ENCODE measurements at places on chromosomes 1 and 21.

DNA sequence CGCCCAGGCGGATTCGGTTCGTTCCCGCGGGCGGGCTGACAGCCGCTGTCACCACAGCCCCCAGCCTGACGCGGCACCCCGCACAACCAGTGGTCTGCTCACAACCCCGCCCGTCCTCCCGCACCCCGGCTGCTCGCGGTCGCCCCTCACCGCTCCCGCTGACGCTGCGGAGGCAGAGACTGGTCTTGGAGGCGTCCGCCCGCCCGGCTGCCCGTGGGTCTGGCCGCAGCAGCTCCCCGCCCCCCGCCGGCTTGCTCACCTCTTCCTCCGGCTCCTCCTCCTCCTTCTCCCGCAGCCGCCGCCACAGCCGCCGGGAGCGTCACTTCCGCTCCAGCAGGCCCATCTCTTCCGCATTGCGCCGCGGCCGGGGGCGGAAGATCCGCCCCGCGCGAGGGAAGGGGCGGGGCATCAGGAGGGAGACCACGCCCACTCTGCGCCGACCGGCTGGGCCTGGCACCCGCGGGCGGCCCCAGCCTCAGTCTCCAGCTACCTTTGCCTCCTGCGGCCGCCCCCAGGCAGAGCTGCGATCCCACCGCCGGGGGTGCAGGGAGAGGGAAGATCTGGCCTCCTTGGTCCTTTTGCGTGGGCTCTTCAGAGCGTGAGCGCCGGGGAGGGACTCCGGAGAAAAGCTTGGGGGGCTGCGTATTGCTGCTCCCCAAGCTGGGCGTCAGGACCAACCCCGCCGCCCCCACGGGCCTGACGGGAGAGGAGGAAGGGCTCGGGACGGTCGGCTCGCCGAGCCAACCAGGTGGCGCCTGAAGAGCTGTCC lies at the start of gene SYNJ1:
Gene SYNJ1 (minus strand): TSS at position 327 of the 769 bp plus-strand sequence. CDS start 1,118 bp downstream, outside the sequence.
- peak; percentile 97 for DNase-seq

DNA sequence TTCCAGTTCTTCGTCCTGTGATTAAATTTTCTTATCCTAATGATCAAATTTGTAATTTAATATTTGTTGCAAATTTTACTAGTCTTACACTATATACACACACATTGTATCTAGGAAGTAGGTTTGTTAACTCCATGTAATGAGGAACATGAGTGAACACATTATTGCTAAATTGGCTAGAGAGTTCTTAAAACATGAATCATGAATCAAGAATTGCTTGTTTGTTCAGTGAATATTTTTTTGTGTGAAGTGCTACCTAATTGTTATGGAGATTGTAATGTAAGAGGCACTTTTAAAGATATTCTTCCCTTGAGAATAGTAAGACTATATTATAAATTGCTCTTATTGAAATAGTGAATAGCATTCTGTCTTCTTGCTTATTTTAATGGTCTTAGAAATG lies 4.6 kb downstream of the GPSM2 start:
- DNase-seq, result no peak

- DNase-seq, result no peak
Measured at GRCh38 chr1:45998020-45998617, 134.3 kb downstream of the PIK3R3 start.

DNA sequence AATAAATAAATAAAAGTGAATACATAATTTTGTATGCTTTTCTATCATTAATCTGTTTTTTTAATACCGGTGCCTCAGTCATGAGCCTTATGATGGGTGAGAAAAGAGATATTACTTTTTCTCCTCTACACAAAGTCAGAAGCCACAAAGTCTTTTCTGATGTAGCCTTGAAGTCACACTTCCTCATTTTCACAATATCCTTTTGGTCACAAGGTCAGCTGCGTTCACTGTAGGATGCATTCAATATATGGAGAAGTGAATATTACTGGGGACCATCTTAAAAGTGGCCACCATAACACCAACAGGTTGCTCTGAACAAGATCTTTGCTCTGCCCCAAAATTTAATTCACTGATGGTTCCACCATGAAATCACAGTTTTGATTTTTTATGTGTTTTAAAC lies 83.3 kb upstream of the TNR start:
- DNase-seq, result no peak

- DNase-seq, result no peak
Measured at GRCh38 chr1:168431882-168432281, 111.9 kb downstream of the XCL2 start.

DNA sequence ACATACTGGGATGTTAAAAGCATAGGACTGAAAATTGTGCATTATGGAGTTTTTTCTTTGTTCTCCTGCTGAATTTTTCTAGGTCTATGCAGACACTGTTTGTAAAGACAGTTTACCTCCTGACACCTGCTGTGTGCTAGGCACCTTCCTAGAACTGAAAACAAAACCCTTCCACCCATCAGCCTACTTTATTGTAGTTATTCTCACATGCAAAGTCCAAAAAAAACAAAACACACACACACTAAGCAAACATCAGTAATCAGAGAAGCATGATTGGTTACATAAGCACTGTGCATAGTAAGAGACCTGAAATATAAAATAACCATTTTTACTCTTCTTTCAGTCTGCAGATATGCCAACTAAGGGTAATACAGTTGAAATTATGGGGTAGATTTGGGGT lies 195.1 kb downstream of the CRB1 start:
- DNase-seq, result no peak

DNA sequence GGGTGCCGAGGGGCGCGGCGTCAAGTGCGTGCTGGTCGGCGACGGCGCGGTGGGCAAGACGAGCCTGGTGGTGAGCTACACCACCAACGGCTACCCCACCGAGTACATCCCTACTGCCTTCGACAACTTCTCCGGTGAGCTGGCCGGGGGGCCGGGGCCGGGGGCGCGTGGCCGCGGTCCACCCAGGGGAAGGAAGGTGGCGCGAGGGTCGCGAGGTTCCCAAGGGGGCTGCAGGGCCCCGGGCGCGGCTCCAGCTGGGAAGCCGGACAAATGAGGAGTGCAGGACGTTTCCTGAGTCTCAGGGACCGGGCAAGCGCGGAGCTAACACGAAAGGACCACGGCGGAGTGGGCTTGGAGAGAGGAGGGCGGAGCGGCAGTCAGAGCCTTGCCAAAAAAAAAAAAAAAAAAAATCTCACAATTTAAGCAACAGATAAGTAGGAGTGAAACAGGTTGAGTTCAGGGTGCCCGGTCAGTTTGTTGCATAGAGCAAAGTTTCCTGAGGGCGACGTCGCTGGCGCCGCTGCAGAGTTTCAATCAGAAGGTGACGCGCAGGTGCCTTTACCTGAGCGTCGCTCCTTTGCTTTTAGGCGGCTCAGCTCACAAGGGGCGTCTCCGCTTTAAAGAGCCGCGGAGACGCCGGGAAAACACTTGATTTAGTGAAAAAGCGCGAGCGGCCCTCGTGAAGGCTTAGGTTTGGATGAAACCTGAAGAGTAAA lies 750 bp downstream of the RHOU start:
- DNase-seq, result peak; percentile 47

- peak; percentile 49 for DNase-seq
Measured at GRCh38 chr1:47686731-47687630, 249.1 kb downstream of the FOXD2 start.

GRCh38 chr1:187629075-187629474 lies 800.3 kb downstream of the PLA2G4A start:
- DNase-seq, result no peak

GRCh38 chr1:229137271-229137670 lies 133.6 kb upstream of the RAB4A start:
- DNase-seq, result no peak

GRCh38 chr1:205258719-205259118 lies 31.0 kb downstream of the TMCC2 start:
- peak; percentile 38 for DNase-seq

DNA sequence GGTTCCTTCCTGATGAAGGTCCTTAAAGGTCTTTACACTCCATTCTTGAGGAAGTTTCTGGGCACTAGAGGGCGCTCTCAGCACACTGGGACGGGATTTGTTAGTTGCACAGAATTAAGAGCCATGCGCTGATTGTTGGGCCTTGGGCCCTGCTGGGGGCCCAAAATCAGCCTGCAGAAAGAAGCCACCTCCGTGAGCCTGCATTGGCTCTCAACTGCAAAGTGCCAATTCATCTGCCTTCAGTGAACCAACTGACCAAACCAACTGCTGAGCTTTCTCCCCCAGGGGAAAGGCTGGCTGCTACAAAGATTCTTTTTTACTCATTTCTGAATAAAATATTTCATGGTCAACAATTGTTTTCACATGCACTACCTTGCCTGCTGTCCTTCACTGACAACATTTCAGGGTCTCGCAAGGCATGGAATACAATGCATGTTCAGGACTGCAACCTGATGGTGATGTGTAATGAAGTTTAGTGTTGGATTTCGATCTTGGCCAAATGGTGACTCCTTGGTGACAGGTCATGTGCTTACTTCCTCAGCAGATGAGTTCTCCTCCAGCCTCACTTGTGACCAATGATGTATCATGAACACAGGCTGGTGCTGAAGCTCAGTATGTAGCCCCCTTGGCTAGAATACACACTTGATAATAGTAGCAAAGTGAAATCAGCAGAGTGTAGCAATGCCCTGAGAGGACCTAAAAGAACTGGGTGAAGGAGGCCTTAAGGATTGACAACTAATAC lies 45.7 kb upstream of the PRDX6 start:
- peak; percentile 74 for DNase-seq
